NCI-H524 treated with DMSO at 0.1 percent for 48 hours (cell line): ENCODE measurements at places on chromosomes 5 and 9.

DNA sequence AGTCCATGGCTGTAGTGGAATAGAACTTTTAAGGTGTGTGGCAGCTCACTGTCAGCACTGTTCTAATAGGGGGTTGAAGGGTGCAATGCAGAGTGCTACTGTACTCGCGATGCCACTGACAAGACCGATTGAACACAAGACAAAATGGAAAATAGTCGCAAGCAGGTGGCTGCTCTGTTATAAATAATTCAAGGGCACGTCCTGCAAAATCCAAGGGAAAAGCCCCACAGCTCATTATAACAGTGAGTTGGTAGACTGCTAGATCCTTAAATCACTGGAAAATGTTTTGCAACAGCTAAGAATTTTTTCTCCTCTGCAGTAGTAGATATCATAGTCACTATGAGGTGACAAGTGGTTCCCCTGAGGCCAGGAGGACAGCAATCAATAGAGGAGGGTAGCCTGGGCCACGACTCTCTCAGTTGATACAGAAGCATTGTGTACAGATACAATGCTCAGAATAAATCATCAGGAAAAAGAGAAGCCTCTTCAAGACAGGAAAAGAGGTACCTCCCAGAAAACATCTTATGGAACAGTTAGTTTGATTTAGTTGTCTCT is 926.3 kb downstream of the TLE4 start:
- no peak for DNase-seq

GRCh38 chr5:50702615-50703366 is 36.4 kb downstream of the PARP8 start:
- DNase-seq = no peak

- DNase-seq = no peak
These were observed 84.9 kb downstream of the RGS3 start for GRCh38 chr9:113548221-113549041.

- DNase-seq = no peak
These were observed 280.3 kb downstream of the GADD45G start for GRCh38 chr9:89885156-89885555.

DNA sequence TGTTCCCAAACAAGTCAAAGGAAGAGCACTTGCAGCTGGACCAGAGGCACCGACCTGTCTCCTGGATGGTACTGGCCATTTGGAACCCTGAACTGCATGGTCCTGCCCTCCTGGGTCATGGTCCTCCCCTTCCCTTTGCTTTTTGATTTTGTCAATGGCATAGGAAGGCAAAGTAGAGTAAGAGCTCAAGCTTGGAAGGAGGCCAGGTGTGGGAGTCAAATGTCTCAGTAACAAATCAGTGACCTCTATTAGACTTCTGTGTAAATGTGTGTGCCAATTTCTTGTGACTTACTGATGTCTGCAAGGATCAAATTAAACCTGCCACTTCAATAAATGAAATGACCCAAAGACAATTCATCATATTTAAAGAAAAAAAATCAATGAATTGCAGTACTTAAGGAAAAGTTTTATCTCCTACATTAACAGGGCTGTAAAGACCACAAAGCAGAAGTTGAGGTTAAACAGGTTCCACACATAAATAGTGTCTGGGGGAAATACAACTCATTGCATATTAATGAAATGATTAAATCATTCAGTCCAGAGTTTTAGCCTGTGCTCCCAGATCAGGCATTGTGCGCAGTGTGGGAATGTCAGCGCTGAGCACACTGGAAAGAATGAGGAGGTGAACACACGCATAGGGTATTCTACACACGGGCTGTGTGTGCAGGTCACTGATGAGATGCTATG is 32.7 kb downstream of the OSMR start:
- no peak for DNase-seq

DNA sequence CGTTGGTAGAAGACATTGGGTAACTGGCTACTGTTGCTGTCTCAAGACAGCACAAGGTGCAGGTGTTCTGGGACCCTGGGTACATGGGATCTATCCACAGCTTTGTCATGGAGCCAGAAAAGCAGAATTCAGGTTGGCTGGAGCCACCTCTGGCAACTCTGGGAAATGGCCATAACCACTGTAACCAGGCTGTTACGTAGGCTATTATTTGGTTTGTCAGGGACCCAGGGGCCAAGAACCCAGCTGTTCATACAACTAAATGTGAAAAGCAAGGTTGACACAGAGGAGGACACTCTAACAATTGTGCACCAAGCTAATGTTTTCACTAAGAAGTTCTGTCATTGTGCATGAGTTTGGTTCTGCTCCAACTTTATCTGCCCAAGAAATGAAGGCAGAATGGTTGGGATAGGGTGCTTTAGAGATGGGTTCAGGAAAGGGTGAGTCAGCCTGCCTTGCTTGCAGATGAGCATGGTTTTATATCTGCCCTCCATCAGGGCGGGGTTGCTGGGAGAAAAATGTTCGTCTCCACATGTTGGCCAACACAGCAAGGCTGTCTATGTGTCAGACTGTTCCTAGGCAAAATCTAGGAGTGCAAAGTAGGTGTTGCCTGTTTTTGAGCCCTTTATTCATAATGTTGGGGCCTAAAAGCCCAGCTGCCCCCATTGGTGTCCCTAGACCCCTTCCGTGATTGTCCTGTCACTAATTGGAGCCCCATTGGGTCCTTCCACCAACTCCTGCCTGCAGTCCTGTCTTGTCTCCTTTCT is 131.3 kb upstream of the DAP start:
- DNase-seq = no peak

DNA sequence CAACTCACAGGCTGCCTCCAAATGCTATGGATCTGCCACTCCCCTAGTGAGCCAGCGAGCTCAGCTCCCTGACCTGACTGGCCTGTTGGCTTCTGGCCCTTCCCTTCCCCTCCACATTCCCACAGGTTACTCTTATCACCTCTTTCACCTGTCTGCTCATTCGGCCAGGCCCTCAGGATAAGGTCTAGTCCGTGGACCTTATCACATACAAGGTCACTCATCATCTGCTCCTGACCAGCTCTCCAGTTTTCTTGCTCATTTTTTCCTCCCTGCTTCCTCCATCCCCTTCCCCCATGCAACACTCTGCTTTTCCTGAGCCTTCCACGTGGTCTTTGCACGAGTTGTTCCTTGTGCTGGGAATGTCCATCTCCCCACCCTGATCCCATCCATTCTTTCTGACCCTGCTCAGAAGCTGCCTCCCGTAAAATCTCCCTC is 25.9 kb upstream of the NDST1 start:
- DNase-seq = no peak
